Smooth muscle cell of the brain vasculature (primary cell): ENCODE measurements at places on chromosomes 11 and 22.

- DNase-seq, result no peak
Measured at GRCh38 chr11:41522391-41522790, 62.9 kb upstream of the LRRC4C start.

DNA sequence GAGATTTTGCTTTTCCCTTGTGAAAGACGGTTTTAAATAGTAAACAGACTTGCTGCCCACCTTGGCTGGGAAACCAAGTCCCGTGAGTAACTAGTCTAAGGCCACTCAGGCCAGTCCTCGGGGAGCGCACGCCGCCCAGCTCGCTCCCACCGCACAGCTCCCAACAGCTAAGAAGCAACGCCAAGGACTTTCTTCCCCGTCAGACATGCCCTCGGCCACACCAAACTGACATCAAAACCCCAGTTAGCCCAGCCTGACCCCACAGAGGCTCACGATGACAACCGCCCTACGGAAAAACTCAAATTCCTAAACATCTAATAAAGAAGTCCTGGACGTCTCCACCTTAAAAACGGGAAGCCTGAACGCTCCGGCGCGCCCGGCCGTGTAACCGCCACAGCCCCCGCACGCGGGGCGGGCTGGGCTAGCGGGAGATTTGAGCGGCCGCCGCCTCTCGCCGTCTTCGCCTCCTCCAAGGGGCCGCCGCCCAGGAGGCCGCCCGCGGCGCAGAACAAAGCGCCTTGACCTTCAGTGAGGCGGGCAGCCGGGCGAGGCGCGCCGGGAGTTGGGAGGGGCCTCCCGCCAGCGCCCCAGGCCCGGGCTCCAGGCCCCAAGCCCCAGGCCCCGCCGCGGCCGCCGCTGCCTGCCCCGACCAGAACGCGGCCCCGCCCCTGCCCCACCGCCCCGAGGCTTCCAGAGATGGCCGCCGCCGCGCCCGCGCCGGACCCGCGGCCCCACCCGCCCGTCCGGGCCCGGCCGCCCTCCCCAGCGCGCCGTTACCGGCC lies 486 bp downstream of the NAP1L4 start:
- no peak for DNase-seq

DNA sequence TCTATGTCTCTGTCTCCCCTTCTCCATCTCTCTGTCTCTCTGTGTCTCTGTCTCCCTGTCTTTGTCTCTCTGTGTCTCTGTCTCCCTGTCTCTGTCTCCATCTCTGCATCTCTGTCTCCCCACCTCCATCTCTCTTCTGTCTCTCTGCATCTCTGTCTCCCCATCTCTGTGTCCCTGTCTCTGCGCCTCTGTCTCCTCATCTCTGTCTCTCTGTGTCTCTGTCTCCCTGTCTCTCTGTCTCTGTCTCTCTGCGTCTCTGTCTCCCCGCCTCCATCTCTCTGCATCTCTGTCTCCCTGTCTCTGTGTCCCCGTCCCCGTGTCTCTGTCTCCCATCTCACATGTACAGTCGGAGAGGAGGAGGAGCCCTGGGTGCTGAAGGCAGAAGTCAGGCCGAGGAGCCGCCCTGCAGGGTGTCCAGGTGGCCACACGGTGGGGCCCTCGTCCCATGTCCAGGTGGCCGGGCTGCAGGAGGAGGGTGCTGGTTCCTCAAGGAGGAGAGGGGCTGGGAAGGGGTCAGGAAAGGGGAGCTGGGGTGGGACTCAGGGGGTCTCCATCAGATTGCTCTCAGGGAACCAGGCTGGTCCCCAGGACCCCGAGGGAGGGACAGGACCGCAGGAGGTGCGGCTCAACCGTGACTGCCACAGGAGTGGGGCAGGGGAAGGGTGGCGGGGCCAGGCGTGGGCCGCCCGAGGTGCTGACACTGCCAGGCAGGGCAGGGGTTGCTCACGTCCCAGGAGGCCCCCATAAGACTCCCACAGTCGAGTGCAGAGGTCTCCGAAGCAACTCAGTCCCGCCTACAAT lies 25.6 kb upstream of the TH start:
- peak; percentile 31 for DNase-seq

DNA sequence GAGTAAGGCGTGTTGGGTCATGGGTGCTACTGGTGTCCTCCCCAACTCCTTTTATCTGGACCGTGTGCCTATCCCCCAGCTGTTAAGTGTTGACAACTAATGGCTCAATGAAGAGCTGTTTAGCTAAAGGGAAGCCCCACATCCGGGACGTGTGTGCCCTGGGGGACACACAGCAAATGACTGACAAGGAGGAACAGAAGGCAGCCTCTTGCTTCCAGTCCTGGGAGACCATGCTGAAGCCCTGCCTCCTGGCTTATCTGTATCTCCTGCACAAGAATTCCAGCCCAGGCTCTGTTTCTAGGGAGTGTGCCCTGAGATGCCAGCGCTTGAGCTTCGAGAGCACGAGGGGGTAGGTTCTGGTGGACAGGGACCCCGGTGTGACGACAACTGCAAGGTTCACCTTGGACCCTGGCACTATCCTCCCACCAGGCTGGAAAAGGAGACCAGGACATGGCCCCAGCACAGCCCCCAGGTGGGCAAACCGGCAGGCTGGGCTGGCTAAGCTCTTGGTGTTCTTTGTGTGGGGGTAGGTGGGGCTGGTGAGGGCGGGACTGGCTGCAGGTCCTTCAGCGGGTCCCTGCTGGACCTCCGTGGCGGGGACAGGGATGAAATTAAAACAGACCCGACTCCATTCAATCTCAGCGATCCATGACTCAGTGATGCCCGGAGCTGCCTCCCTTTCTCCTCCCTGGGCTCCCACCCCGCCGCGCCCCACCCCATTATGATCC lies 21.0 kb downstream of the ASCL2 start:
- DNase-seq, result no peak

- no peak for DNase-seq
Measured at GRCh38 chr11:46356924-46357482, 9.7 kb downstream of the DGKZ start.

DNA sequence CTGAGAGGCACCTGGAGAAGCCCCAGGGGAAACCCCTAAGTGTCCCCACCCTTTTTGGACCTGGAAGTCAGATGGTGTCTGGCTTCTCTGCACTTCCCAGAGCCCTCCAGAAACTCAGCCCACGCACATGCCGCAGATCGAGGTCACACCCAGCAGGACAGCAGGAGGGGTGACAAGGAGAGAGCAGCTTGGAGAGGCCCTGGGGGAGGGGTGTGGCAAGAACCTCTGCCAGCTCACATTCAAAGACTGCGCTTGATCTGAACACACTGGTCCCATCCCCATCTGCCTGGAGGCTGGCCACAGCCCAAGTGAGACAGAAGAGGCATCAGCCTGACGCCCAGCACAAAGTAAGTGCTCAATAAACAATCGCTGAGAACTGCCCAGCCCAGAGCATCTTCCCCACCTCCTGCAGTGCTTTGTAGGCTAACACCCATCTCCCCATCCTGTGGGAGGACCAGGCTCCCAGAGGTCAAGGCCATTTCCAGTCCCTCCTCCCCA lies 21.4 kb downstream of the TMPRSS6 start:
- no peak for DNase-seq

GRCh38 chr11:24755260-24755839 lies 258.5 kb downstream of the LUZP2 start:
- no peak for DNase-seq

GRCh38 chr11:117319214-117319840 lies 3.3 kb upstream of the BACE1 start:
- no peak for DNase-seq

DNA sequence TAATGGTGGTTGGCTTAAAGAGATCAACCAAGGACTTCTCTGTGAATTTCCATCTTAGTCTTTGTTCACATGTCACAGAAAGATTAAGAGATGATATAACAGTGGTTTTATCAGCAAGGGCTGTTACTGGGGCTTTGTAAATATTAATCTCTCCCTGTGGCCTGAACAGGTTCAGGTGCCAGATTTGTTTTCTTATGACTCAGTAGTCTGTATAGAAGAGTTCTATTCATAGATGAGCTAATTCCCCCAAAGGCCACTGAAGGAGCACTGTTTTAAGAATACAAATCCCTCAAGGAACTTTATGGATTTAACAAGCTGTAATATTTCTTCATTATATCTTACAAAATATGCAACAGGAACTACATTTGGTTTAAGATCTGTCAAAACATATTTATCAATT lies 50.4 kb downstream of the TCP11L1 start:
- no peak for DNase-seq

DNA sequence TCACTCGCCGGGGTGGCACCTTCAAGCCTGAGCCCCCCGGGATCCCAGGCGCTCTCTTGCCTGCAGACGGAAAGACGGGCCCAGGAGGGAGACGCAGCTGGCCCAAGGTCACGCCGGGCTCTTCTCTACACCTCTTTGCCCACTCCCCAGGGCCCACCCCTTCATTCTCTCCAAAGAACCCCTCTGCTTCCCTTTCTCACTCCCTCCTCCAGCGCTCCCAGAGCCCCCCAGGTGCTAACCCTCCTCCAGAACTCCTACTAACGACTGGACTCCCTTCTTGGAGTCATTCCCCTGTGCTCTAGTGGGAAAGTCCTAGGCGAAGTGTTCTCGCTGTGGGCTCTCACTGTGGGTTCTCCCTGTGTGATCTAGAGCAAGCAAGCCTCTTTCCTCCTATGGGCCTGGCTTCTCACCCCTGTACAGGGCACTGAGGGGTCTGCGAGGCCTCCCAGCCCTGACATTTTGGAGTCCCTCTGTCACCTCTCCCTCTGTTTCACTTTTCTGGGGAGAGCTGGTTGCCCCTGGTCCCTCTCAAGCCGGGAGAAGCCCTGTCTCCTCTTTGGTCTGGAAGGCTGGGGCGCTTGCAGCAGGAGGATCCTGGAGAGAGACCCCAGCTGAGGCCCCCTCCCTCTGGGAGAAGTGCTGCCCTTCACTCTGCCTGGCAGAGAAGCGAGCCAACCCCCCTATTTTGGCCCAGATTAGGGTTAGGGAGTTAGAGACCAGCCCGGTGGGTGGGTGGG lies 858 bp downstream of the OAF start:
- no peak for DNase-seq

DNA sequence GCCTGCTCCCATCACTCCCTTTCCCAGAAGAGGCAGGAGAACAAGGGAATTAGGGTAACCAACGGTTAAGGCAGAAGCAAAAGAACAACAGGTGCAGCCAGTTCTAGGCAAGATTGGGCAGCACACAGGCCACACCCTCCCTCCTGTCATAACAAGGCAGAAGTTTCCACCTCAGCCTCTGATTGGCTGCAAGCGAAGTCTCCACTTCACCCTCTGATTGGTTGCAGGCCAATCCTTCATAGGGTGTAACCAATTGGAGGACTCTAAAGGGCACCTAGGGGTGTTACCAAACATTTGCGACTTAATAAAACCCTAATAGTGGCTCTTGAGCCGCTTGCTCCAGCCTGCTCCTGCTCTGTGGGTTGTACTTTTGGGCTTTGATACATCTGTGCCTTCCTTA lies 153.8 kb downstream of the CACNA1I start:
- DNase-seq, result no peak

DNA sequence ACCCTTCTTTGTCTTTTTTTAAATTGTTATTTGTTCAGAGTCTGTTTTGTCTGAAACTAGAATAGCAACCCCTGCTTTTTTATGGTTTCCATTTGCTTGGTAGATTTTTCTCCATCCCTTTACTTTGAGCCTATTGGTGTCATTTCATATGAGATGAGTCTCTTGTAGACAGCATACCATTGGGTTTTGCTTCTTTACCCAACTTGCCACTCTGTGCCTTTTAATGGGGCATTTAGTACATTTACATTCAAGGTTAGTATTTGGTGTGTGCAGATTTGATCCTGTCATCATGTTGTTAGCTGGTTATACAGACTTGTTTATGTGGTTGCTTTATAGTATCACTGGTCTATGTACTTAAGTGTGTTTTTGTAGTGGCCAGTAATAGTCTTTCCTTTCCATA lies 28.0 kb downstream of the CCDC15 start:
- no peak for DNase-seq

- no peak for DNase-seq
Measured at GRCh38 chr22:44116755-44117684, 63.7 kb upstream of the PARVG start.

GRCh38 chr11:124865902-124866851 lies 945 bp downstream of the ROBO3 start:
- DNase-seq, result no peak
